Right cardiac atrium (tissue), 5 donors: ENCODE measurements at places on chromosomes 11 and 22. TPM values are rescaled to one million over a fixed set of nuclear protein-coding genes. Genes with fewer than 3 reads are reported as not detected.

SYT13 gene
- total RNA-seq = 15.3 TPM

KCNC1 gene
- not detected for total RNA-seq

OR52I2 gene
- not detected for total RNA-seq

OR6A2 gene
- total RNA-seq = 0.06 TPM

ASCL3 gene
- total RNA-seq = not detected

DDTL gene
- not detected for total RNA-seq

STK33 gene
- total RNA-seq = 29.6 TPM

CREBZF gene
- total RNA-seq = 19.1 TPM

MUC5AC gene
- total RNA-seq = not detected

SOX6 gene
- 26.7 TPM for total RNA-seq

OR8U1 gene
- total RNA-seq = not detected

WNT11 gene
- total RNA-seq = 2.5 TPM

MICAL3 gene
- total RNA-seq = 72.1 TPM

C22orf42 gene
- total RNA-seq = not detected

CYTH4 gene
- 5.5 TPM for total RNA-seq

OR51V1 gene
- total RNA-seq = not detected

LRRC51 gene
- total RNA-seq = 3.8 TPM
